ENCODE measurements at places on chromosomes 3 and 15. TPM values are rescaled to one million over a fixed set of nuclear protein-coding genes. Genes with fewer than 3 reads are reported as not detected.

SCN5A gene
- under 0.01 TPM for total RNA-seq

POPDC2 gene
- total RNA-seq, result 0.26 TPM

EPHB1 gene
- 0.63 TPM for total RNA-seq

MINAR1 gene
- 0.63 TPM for total RNA-seq

NAA50 gene
- total RNA-seq, result 149 TPM

A4GNT gene
- not detected for total RNA-seq

OR5K4 gene
- total RNA-seq, result not detected

RETNLB gene
- not detected for total RNA-seq

GOLGA8S gene
- total RNA-seq, result under 0.01 TPM

TF gene
- total RNA-seq, result 0.32 TPM

CP gene
- not detected for total RNA-seq

PRR20G gene
- not detected for total RNA-seq

SLC24A5 gene
- total RNA-seq, result not detected

CEMIP gene
- 27.4 TPM for total RNA-seq

GOLGA6D gene
- total RNA-seq, result under 0.01 TPM

MYZAP gene
- total RNA-seq, result 0.17 TPM

SNTN gene
- total RNA-seq, result not detected

MAN2A2 gene
- 11.2 TPM for total RNA-seq

SIDT1 gene
- not detected for total RNA-seq

GPR171 gene
- not detected for total RNA-seq

FMN1 gene
- total RNA-seq, result 26.4 TPM

DUOXA2 gene
- not detected for total RNA-seq

TM4SF1 gene
- 183 TPM for total RNA-seq

GRK7 gene
- not detected for total RNA-seq

PPP1R14D gene
- not detected for total RNA-seq

HCLS1 gene
- total RNA-seq, result not detected

THPO gene
- 0.16 TPM for total RNA-seq

VIPR1 gene
- not detected for total RNA-seq

ZNF774 gene
- total RNA-seq, result 0.86 TPM

ATOSA gene
- 20.5 TPM for total RNA-seq

TGM4 gene
- total RNA-seq, result under 0.01 TPM

ATP13A5 gene
- not detected for total RNA-seq

HGD gene
- total RNA-seq, result 0.32 TPM

CAND2 gene
- 5.0 TPM for total RNA-seq

CYP1A2 gene
- total RNA-seq, result not detected

CDC25A gene
- 0.94 TPM for total RNA-seq

TRIM59 gene
- 5.8 TPM for total RNA-seq

CPN2 gene
- total RNA-seq, result not detected

P2RY14 gene
- total RNA-seq, result not detected

ALPK3 gene
- 0.17 TPM for total RNA-seq

CCR9 gene
- total RNA-seq, result not detected

GOLGA6B gene
- under 0.01 TPM for total RNA-seq

BLM gene
- total RNA-seq, result 1.1 TPM

EHD4 gene
- total RNA-seq, result 10.9 TPM

FSTL1 gene
- 526 TPM for total RNA-seq

CLDN18 gene
- total RNA-seq, result not detected

EPHB3 gene
- 15.5 TPM for total RNA-seq

IMPG2 gene
- total RNA-seq, result 0.86 TPM
